Mesothelial cell of epicardium (in vitro differentiated cells): ENCODE measurements at places on chromosomes 11 and 22. TPM values are rescaled to one million over a fixed set of nuclear protein-coding genes. Genes with fewer than 3 reads are reported as not detected.

GRCh38 chr11:72224564-72225410 is at the start of gene INPPL1:
Gene INPPL1, plus strand, starts transcription at chr11:72224767. Its CDS starts 218 bp downstream, at chr11:72224985.
- peaks cover 6% of the 10 kb centered on the region for H3K36me3 ChIP-seq
- peak within 1 kb of the TSS; percentile 96 for H3K4me3 ChIP-seq
- no peaks in the 10 kb centered on the region for H3K27me3 ChIP-seq
- H3K4me1 ChIP-seq = peaks cover 27% of the 10 kb centered on the region
- peak; percentile 64 for DNase-seq
- H3K27ac ChIP-seq = peak within 1 kb of the TSS; percentile 99

- no peak for DNase-seq
- H3K4me3 ChIP-seq = no peak overlapping the region
- no peak overlapping the region for H3K27ac ChIP-seq
Observed at GRCh38 chr11:8613036-8613435, 19.0 kb upstream of the STK33 start.

DNA sequence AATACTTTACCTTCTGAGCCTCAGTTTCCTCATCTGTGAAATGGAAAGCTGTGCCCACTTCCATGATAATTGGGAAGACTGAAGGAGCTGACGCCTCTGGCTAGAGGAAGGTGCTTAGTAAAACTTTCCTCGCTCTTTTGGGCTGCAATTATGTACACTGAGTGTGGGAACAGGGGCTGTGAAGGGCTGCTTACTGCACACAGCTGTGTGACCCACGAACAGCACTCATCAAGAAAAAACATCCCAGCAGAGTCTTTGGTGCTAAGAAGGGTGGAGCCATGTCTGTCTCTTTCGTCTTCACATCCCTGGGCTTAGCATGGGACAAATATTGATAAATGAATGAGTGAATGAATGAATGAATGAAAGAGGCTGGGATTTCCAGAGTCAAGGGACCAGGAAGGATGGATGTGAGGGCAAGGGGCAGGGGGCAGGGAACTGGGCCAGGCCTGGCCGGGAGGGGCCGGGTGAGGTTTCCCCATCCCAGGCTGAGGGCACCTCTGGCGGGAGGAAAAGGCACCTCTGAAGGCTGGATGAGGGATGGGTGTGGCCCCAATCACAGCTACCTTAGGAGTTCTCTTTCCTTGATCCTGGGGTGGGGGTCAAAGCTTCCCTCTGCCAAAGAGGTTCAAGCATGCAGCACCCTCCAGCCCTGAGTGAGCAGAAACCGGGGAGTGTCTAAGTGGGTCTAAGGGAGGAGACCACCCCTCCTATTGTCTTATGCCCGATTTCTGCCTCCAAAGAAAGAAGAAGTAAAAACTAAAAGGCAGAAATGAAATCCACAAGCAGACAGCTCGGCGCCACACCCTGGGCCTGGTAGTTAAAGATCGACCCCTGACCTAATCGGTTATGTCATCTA is 9.2 kb upstream of the CD5 start:
- DNase-seq = no peak
- H3K4me3 ChIP-seq = no peak overlapping the region

GRCh38 chr22:48661984-48662383 is 1165.7 kb downstream of the BRD1 start:
- H3K27me3 ChIP-seq = no peaks in the 10 kb centered on the region
- no peak overlapping the region for H3K4me3 ChIP-seq
- DNase-seq = no peak
- no peak overlapping the region for H3K27ac ChIP-seq
- H3K36me3 ChIP-seq = no peaks in the 10 kb centered on the region

DNA sequence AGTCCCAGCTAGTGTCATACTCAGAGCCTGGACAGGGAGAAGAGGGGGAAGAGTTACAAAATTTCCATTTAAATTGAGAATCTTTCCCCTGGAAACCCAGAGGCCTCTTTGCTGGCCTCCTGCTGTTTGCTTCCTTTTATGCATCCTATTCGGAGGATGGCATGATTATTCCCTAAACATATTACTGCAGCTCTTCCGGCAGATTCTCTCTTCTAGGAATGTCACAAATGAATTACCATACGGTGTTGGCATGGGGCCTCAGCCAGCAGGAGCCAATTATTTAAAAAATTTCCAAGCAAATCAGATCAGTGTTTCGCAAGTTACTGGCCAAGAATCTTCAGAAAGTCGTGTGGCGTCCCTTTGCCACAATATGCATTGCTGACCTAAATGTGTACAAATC is 326.7 kb upstream of the NCAM1 start:
- no peak overlapping the region for H3K27ac ChIP-seq
- H3K27me3 ChIP-seq = peaks cover 30% of the 10 kb centered on the region
- peaks cover 44% of the 10 kb centered on the region for H3K4me1 ChIP-seq
- H3K36me3 ChIP-seq = peaks cover 3% of the 10 kb centered on the region

- H3K36me3 ChIP-seq = no peaks in the 10 kb centered on the region
- H3K4me1 ChIP-seq = peaks cover 20% of the 10 kb centered on the region
- H3K27ac ChIP-seq = no peak overlapping the region
- H3K4me3 ChIP-seq = no peak overlapping the region
Observed at GRCh38 chr11:12215181-12215593, 104.8 kb downstream of the MICAL2 start.

- H3K4me1 ChIP-seq = peaks cover 13% of the 10 kb centered on the region
- H3K27ac ChIP-seq = peak overlapping the region; percentile 82
- H3K4me3 ChIP-seq = no peak overlapping the region
- peaks cover 23% of the 10 kb centered on the region for H3K27me3 ChIP-seq
- no peaks in the 10 kb centered on the region for H3K36me3 ChIP-seq
Observed at GRCh38 chr11:45468267-45468856, 182.2 kb upstream of the SYT13 start.

DNA sequence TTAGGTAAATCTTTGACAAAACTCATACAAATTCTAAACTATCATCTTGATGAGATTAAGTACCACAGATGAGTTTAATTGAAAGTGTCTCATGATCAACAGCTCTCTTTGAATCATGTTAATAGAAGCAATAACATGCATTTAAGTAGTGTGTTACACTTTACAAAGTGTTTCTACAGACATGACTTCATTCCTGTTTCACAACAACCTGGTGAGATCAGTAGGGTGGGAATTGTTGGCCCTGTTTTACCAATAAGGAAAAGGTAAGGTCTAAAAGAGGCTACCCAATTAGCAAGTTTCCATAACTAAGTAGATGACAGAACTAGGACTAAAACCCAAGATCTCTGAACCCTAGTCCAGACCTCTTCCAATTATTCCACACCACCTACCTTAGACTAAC is 12.7 kb upstream of the PRSS23 start:
- H3K4me1 ChIP-seq = peaks cover 69% of the 10 kb centered on the region
- no peak overlapping the region for H3K27ac ChIP-seq

DNA sequence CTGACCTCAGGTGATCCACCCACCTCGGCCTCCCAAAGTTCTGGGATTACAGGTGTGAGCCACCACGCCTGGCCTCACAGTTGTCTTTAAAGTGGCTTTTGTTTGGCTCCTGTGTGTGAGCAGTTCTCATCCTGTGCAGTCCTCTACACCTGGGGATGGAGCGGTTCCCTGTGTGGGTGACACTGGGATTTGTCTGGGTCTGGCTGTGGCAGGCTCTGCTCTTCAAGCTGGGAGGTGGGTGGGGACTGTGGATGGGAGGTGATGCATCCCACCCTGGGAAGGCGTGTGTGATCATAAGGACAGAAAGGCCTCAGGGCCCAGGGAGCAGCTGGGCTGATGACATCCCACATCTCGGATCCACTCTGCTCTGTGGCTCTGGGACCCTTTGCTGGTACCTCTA is 1266.8 kb downstream of the BRD1 start:
- DNase-seq = no peak
- no peak overlapping the region for H3K4me3 ChIP-seq
- H3K36me3 ChIP-seq = no peaks in the 10 kb centered on the region
- peaks cover 5% of the 10 kb centered on the region for H3K27me3 ChIP-seq
- no peak overlapping the region for H3K27ac ChIP-seq

DNA sequence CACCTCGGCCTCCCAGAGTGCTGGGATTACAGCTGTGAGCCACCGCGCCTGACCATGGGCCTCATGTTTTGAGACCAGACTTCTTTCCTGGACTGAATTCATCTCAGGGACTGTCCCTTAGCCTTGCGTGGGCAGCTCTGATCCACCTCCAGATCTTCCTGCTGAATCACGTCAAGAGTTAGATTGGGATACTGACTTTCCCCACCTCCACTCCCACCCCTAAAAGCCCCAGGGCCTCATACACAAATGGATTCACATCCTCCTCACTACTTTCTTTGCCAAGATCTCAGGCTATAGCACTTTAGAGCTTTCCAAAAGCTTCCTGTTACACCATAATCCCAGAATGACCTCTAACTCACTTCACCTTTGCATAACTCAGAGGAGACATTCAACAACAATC is 12.1 kb downstream of the CCDC87 start:
- H3K4me3 ChIP-seq = no peak overlapping the region
- no peak for DNase-seq
- H3K4me1 ChIP-seq = peaks cover 5% of the 10 kb centered on the region
- peaks cover 3% of the 10 kb centered on the region for H3K36me3 ChIP-seq
- peaks cover 12% of the 10 kb centered on the region for H3K27me3 ChIP-seq
- no peak overlapping the region for H3K27ac ChIP-seq

GRCh38 chr11:59555601-59556114 is 44.3 kb downstream of the OR4D9 start:
- no peaks in the 10 kb centered on the region for H3K36me3 ChIP-seq
- peak overlapping the region; percentile 75 for H3K4me3 ChIP-seq
- peak overlapping the region; percentile 85 for H3K27ac ChIP-seq
- H3K27me3 ChIP-seq = peaks cover 2% of the 10 kb centered on the region
- H3K4me1 ChIP-seq = peaks cover 16% of the 10 kb centered on the region

DNA sequence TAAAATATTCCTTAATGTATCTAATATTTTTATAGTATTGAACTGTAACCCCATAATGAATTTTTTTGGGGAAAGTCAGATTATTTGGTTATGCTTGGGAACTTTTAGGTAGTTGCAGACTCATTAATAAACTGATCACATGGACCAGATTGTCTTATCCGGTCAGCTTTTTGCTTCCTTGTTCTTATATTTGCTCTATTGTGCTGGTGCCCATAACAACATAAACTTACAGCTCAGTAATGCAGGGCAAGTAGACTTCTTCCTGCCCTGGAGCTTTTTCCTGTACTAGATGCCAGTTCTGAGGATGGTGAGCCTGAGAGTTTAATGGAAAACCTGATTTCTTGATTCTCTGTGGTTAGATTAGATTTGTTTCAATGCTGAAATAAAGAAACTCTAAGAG is 53.2 kb downstream of the MTMR3 start:
- no peaks in the 10 kb centered on the region for H3K27me3 ChIP-seq
- peaks cover 3% of the 10 kb centered on the region for H3K4me1 ChIP-seq
- DNase-seq = no peak

GRCh38 chr11:10666556-10667520 is 26.7 kb downstream of the IRAG1 start:
- no peak overlapping the region for H3K4me3 ChIP-seq
- no peak overlapping the region for H3K27ac ChIP-seq
- peaks cover 35% of the 10 kb centered on the region for H3K4me1 ChIP-seq
- no peaks in the 10 kb centered on the region for H3K36me3 ChIP-seq
- no peaks in the 10 kb centered on the region for H3K27me3 ChIP-seq

DNA sequence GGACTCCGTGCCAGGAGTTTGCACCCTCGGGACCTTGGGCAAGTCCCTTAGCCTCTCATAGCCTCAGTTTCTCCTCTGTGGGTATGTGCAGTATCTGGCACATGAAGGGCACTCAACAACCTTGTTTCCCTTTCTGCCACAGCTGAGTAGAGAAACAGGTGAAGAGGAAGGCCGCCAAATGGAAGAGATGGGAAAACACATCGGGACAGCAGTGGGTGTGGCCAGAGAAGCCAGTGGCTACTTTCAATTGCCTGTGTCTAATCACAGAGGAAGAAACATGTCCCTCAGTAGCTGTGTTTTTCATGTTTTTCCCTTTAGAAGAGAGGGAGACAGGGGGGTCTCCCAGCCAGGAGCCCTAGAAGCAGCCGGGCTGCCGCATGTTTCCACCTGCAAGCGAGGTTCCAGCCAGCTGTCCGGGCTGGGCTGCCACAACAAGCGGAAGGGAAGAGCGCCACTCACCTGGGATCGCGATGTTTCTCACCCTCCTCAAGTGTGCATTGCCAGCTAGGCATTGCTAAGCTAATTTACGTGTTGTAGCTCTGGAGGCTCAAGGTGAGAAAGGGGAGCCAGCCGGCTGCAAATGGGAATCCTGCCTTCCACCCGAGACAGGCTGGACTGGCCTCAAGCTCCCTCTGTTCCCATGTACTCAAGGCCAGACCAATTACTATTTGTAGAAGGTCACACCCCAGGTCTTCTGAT is 16.7 kb downstream of the ASPHD2 start:
- peaks cover 2% of the 10 kb centered on the region for H3K36me3 ChIP-seq
- H3K4me1 ChIP-seq = no peaks in the 10 kb centered on the region
- H3K27me3 ChIP-seq = no peaks in the 10 kb centered on the region
- no peak overlapping the region for H3K4me3 ChIP-seq
- H3K27ac ChIP-seq = no peak overlapping the region

DNA sequence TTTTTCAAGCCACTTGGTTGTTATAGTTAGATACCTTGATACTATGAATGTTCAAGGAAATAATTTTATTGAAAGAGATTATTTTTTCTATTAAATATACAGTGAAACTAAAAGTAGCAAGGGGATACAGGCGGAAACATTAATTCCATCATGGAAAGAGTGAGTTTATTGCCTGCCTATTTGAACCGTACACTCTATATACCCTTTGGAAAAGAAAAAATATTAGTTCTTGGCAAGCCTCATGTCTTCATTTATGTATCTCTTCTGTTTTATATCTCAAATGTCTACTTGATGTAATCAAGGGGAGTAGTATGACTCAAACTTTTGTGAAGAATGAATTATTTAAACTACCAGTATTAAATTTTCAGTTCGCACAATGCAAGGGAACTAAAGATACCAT is 54.0 kb downstream of the GAS2 start:
- H3K4me3 ChIP-seq = no peak overlapping the region
- H3K27ac ChIP-seq = no peak overlapping the region
- DNase-seq = no peak
- peaks cover 15% of the 10 kb centered on the region for H3K4me1 ChIP-seq

DNA sequence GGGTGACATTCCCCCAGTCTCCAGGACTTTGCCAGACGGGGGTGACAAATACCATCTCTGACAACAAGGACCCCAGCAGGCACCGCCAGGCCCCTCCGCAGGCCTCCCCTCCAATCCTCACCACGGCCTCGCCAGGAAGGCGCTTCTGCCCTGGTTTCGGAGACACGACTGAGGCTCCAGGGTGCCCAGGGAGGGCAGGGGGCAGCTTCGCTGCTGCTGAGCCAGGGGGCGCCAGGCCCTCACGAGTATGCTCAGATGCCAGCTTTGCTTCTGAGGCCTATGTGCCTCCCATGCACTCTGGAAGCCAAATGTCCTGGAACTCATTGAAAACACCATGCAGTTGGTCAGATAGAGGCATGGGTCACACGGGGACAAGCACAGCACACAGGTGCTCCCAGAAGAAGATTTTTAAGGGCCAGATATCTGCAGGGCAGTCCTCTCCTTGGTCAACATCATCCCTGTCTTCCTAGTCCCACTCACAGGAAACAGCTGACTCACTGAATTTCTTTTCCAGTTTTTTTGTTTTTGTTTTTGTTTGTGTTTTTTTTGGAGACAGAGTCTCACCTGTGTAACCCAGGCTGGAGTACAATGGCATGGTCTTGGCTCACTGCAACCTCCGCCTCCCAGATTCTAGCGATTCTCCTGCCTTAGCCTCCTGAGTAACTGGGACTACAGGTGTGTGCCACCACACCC is 19.9 kb downstream of the BID start:
- no peak for DNase-seq
- H3K4me1 ChIP-seq = no peaks in the 10 kb centered on the region
- no peak overlapping the region for H3K4me3 ChIP-seq
- H3K27ac ChIP-seq = no peak overlapping the region
- no peaks in the 10 kb centered on the region for H3K27me3 ChIP-seq

The IGSF9B gene
- total RNA-seq = 4.8 to 7.0 TPM (median 5.8 TPM) in 3 replicates

The HEPN1 gene
- not detected in 3 replicates for total RNA-seq

The OR2D2 gene
- total RNA-seq = 0.40 to 0.85 TPM (median 0.41 TPM) in 3 replicates

The MFRP gene
- not detected in 3 replicates for total RNA-seq

The FUT4 gene
- 12.9 to 14.0 TPM (median 12.9 TPM) in 3 replicates for total RNA-seq

The TSGA10IP gene
- total RNA-seq = not detected in 3 replicates

The RASD2 gene
- 0.14 to 0.20 TPM in 2 of 3 replicates, not detected in the other for total RNA-seq

The PRRG4 gene
- total RNA-seq = 4.3 to 4.7 TPM (median 4.5 TPM) in 3 replicates
